ENCODE measurements at places on chromosomes 7 and 10.

DNA sequence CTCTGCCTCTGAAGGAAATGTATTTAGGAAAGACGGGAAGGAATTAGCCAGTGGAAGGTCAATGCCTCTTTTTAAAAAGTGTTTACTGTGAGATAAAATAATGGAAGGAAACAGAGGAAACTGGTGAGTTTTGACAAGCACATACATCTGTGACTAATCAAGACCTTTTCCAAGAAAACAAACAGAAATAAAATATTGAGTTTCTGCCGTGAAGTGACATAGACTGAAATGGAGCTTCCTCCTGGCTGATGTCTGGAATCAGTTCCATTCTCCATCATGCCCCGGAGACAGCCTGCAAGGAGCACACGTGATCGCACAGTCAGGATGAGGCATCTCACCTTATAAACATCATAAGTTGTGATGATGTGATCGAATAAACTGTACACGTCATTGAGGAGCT lies 30.7 kb downstream of the TECTB start:
- DNase-seq = no peak

DNA sequence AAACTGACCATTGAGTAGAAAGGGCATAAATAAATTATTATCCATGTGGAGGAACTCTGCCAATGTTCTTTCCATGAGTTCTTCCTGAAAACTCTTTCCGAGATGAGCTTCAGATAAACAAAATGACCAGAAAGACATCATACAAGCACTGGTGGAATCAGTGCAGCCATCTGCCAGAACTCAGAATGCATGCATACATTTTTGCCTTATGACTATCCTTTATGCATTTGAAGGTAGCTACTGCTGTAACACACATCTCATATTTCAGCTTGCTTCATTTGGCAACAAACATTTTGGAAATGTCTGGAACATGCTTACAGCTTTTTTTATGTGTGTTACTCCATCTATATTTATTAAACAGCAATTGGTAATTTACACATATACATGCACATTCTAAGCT lies 448.9 kb downstream of the PLXDC2 start:
- DNase-seq = no peak

DNA sequence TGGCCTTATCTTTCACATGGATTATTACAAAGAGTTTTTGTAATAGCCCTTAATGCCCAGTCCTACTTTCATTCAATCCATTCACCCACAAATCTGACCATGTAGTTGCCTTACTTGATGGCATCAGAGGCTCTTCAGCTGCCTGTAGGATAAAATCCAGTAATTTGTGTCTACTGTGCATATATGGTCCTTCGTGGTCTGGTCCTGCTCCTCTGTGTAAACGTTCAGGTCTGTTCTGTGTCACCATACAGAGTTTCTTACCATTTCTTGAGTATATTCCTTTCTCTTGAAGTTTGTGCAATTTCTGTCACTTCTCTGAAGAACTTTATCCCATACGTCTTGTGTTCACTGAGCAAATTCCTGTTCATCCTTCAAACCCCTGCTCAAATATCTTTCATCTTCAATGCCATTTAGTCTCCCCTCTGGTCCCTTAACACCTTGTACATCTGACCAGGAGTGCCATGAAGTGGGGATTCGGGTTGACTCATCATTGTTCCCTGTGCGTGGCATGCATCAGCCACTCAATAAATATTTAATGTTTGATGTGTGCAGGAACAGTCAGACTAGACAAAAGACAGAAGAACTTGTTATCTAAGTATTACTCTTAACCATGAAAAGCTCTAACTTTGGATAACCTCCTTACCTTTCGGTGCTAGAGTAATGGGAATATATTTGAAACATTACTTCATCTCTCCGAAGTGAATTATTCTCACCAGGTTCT lies 98.6 kb upstream of the RPA3 start:
- DNase-seq = no peak

DNA sequence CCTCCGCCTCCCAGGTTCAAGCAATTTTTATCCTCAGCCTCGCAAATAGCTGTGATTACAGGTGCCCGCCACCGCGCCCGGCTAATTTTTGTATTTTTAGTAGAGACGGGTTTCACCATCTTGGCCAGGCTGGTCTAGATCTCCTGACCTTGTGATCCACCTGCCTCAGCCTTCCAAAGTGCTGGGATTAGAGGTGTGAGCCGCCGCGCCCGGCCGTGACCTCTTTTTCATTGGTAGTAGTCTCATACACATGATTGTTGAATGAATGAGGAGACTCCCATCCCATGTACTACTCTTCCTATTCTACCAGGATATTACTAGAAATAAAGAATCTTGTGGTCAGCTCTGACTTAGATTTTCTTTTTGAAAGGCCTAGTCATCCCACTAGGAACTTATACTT lies 56.8 kb downstream of the ARID5B start:
- no peak for DNase-seq

- peak; percentile 42 for DNase-seq
These were observed 29.2 kb downstream of the GBX1 start for GRCh38 chr7:151138153-151138851.

- no peak for DNase-seq
These were observed 76.4 kb upstream of the RSU1 start for GRCh38 chr10:16893664-16894063.

All from right forelimb (tissue), 1 donor.